ENCODE measurements at places on chromosomes 1 and 21. TPM values are rescaled to one million over a fixed set of nuclear protein-coding genes. Genes with fewer than 3 reads are reported as not detected.

Gene ZNF593OS
- not detected for polyA plus RNA-seq

Gene KCNJ6
- polyA plus RNA-seq, result 0.06 TPM

DNA sequence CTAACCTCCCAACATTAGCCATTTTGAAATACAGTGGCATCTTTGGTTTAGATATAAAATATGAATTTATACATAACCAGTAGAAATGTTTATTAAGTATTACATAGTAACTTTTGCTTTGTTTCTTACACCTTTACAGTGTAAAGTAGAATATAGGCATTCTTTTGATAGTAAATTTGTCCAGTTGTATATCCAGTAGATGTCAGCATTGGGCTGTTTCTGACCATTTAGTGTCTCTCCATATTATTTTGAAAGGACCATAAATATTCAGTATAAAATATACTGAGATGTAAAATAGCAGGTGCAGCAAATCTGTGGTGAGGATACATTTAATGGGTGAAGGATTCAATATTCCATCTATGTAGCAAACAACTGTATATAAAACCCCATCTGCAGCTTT, 115.8 kb upstream of the ZRANB2 start:
- peak; percentile 2 for DNase-seq

DNA sequence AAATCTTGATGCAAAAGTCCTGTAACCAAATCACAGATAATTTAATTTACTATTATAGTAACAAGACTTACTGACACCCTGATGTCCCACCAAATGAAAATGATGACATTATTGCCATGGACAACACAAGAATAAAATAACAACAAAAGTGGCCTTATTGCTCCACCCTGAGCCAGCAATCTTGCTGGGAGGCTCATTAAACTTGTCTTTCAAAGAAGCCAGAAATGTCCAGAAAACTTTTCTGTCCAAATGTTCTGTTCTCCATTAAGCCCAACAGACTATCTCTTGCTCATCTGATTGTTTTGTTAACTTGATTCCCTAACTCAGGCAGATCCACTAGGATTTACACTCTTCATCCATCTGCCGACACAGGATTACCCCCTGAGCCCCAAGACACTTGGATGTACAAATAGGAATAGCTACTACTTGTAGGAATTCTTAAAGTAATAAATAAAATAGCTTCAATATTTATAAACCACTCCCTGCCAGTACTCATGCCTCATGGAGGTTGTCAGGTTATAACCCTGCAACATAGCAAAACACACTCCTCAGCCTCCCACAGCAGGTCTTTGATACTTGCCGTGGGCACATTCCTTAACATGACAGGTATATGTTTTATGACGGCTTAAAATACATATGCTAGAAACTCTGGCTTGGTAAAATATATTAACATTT, 84.9 kb downstream of the PTPN14 start:
- DNase-seq, result no peak

DNA sequence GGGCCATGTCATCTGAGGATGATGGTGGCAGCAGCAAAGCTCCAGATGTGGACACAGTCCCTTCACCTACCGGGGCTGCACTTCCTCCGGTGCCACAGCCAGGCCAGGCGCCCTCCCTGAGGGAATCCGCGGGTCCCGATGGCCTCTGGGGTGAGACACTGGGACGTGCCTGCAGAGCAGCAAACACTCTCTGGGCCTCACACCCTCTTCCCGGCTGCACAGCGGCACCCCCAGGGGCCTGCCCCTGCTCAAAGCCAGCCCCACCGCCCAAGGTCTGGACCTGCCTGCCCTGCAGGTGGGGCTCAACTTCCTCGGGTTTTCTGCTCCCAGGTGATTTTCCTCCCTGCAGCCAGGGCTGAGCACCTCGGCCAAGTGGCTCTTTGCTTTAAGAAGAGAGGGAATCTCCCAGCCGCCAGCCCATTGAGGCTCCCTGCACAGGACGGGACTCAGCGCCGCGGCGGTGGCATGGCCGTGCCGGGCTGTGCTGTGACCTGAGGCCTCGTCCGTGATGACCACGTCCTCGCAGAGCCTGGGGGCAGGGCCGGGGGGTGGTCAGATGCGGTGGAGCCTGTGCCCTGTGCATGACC, 21.3 kb upstream of the COL18A1 start:
- no peak for DNase-seq

GRCh38 chr1:20483833-20484518, 2.0 kb downstream of the CAMK2N1 start:
- DNase-seq, result no peak

DNA sequence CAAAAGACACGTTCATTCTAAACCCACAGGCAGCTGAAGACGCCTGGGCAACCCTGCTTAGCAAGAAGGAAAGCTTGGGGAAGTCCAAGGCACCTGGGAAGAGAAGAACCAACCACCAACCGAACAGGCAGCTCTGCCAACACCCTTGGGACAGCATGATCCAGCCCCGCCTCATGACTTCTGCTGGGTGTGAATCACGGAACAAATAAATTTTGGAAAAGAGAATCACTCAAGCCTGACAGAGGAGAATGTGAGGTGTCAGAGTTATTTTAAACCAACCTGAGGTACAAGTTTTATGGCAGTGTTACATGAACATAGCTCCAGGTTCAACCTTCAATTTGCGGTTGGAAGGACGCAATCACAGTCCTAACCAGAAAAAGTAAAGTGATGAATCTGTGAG, 10.0 kb upstream of the PADI4 start:
- DNase-seq, result no peak

DNA sequence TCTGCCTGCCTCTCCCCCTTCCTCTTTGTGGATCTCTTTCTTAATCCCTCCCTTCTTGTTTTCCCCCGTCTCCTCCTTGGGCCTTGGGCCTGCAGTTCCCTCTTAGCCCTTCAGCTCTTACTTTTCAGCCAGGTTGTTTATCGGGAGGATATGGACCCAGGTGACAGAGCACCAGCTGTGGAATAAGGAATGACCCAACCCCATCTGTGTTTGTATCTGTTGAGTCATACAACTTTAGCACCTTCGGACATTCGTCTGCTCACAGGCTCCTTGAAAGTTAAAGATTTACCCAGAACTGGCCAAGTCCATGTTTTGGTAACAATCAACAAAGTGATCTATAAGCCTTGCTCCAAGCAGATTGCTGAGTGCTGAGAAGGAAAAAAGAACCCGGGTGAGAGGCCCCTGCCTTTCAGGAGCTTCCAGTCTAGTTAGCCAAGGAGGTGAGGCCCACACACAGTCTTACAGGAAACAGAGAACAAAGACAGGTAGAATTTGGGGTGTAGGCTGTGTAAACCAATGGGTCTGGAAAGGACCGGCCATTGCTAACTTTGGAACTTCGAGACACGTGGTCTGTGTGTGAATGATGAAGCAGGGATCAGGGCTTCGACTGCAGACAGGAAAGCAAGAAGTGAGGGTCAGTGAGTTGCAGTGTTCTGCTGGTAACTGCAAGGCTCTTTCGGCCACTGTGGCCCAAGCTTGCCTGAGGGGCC, 66.7 kb upstream of the F3 start:
- no peak for DNase-seq

DNA sequence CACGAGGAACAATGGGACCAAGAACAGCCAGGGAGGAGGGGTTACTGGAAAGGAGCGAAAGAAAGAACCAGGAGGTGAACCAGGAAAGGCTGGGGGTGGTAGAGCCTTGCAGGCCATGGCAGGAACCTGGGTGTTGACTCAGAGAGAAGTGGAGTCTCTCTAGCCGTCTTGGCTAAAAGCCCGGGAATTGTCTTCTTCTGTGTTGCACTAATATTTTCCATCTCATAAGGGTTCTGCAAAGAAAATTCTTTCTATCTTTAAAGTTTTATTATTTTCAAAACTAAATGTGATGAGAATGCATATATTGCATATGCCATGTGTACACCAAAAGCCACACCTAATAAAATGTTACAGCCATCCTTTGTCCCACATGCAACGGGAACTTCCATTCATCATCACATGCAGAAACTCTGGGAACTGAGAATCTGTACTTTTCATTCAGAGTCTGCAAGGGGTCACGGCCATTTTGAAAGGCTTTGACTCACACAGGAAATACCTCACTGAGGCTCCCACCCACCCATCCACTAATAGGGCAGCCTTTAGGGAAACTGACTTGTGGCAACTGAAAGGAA, 38.0 kb downstream of the ERG start:
- DNase-seq, result no peak

Measured in AG04450 (cell line).